Neural progenitor cell (in vitro differentiated cells): ENCODE measurements at places on chromosomes 7 and 10. TPM values are rescaled to one million over a fixed set of nuclear protein-coding genes. Genes with fewer than 3 reads are reported as not detected.
A peak's percentile ranks its signal among the peaks of the same experiment; 100 is the strongest.

Gene HOXA10
- total RNA-seq = not detected in 2 replicates

Gene HABP2
- total RNA-seq = not detected in 2 replicates

Gene BET1
- 43.8 and 60.7 TPM in 2 replicates for total RNA-seq

Gene PTPRN2
- 3.0 and 4.9 TPM in 2 replicates for total RNA-seq

Gene AKR1B1
- total RNA-seq = 105 and 153 TPM in 2 replicates

GRCh38 chr7:157097569-157097968 is 41.2 kb upstream of the UBE3C start:
- no peak overlapping the region for H3K4me3 ChIP-seq
- no peaks in the 10 kb centered on the region for H3K36me3 ChIP-seq
- H3K4me1 ChIP-seq = peaks cover 3% of the 10 kb centered on the region
- H3K27ac ChIP-seq = no peak overlapping the region

- no peak for DNase-seq
- H3K27me3 ChIP-seq = peaks cover 55% of the 10 kb centered on the region
- H3K36me3 ChIP-seq = no peaks in the 10 kb centered on the region
- H3K4me1 ChIP-seq = peaks cover 10% of the 10 kb centered on the region
Observed at GRCh38 chr10:28305553-28305952, 2.7 kb upstream of the MPP7 start.

DNA sequence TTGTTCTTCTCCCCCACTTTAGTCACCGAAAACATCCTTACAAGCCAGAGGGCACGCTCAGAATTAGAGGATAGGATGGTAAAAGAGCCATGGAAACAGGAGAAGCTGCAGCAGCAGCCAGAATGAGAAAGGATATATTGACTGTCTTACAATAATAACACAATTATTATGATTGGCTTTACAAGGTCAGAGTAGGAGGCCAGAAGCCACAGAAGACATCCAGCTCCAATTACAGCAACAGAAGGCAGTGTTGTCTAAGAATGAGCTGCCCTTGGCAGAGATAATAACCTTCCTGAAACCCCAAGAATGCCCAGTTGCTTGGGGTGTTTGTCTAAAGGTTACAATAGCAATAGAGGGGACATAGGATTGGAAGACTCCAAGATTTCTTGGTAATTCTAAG is 168.8 kb downstream of the C1GALT1 start:
- H3K36me3 ChIP-seq = no peaks in the 10 kb centered on the region
- H3K4me3 ChIP-seq = no peak overlapping the region
- no peak overlapping the region for H3K27ac ChIP-seq
- no peaks in the 10 kb centered on the region for H3K27me3 ChIP-seq

- H3K4me1 ChIP-seq = peaks cover 6% of the 10 kb centered on the region
- H3K36me3 ChIP-seq = no peaks in the 10 kb centered on the region
- no peak for DNase-seq
- no peak overlapping the region for H3K27ac ChIP-seq
- H3K4me3 ChIP-seq = no peak overlapping the region
Observed at GRCh38 chr7:80244206-80244916, 109.7 kb downstream of the GNAI1 start.

DNA sequence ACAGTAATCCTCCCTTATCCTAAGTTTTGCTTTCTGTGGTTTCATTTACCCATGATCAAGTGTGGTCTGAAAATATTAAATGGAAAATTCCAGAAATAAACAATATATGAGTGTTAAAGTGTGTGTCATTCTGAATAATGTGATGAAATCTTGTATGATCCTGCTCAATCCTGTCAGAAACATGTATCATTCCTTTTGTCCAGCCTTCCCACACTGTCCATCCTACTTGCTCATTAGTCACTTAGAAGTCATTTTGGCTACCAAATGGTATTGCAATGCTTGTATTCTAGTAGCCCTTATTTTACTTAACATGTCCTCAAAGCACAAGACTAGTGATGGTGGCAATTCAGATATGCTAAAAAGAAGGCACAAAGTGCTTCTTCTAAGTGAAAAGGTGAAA is 1211.2 kb upstream of the SORCS1 start:
- H3K27me3 ChIP-seq = no peaks in the 10 kb centered on the region
- H3K4me1 ChIP-seq = no peaks in the 10 kb centered on the region
- no peak overlapping the region for H3K27ac ChIP-seq
- no peak overlapping the region for H3K4me3 ChIP-seq

DNA sequence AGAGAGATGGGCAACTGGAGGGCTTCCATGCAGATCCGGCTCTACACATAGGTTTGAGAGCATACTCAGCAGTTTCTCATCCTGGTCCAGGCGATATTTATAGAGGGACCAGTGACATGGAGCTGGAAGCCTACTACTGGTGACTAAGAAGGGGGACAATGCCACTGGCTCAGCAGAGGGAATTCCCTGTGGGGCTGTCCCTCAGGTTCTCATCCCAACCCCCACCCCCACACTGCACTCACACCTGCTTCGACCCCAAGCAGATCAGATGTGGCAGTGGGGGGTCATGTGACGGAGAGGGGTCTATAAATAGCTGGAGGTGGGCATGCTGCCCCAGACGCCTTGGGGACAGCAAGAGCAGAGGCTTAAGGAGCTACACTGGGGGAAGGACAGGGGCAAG is at the start of gene CLCN1:
Gene CLCN1 (plus strand): TSS at position 336 of the 400 bp plus-strand sequence. CDS start 102 bp downstream, outside the sequence.
- no peak for DNase-seq
- no peaks in the 10 kb centered on the region for H3K4me1 ChIP-seq
- no peaks in the 10 kb centered on the region for H3K36me3 ChIP-seq
- H3K4me3 ChIP-seq = no peak within 1 kb of the TSS
- H3K27ac ChIP-seq = no peak within 1 kb of the TSS

DNA sequence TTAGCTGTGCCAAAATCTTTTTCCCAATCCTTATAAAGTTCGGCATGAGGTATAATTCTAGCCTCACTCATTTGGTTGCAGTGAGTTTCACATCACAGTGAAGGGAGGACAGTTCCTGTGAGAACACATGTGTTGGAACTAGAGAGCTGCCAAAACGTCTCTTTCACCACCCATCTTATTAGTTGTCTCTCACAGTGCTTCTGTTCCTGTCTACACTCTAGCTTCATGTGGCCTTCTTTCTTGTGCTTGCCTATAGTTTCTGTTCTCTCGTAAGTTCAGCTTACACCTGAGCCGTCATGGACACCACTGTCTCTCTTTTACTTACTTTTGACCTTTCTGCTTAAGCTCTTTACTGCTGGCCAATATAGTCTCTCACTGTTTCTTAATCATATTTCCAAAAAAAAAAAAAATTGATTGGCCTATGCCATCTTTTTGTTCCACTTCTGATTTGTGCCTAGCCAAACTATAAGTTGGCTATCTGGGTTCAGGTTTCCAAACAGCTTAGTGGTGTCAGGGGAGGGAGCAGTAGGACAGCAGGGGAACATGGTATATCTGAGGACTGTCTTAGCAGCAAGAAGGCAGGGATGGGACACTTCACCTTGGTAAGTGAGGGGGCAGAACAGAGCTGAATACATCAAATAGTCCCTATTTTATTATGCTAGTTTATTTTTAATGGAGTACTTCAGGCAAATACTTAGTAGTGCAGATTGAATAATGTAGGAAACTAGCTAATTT is 38.0 kb downstream of the ZNRF2 start:
- H3K27ac ChIP-seq = peak overlapping the region; percentile 69
- peaks cover 8% of the 10 kb centered on the region for H3K36me3 ChIP-seq
- no peak overlapping the region for H3K4me3 ChIP-seq
- peaks cover 30% of the 10 kb centered on the region for H3K4me1 ChIP-seq
- no peaks in the 10 kb centered on the region for H3K27me3 ChIP-seq
- DNase-seq = no peak

- no peaks in the 10 kb centered on the region for H3K27me3 ChIP-seq
- peaks cover 15% of the 10 kb centered on the region for H3K36me3 ChIP-seq
- peak overlapping the region; percentile 80 for H3K4me3 ChIP-seq
- peak overlapping the region; percentile 67 for H3K27ac ChIP-seq
- peaks cover 17% of the 10 kb centered on the region for H3K4me1 ChIP-seq
Observed at GRCh38 chr10:5888843-5889623, 660 bp downstream of the ANKRD16 start.

DNA sequence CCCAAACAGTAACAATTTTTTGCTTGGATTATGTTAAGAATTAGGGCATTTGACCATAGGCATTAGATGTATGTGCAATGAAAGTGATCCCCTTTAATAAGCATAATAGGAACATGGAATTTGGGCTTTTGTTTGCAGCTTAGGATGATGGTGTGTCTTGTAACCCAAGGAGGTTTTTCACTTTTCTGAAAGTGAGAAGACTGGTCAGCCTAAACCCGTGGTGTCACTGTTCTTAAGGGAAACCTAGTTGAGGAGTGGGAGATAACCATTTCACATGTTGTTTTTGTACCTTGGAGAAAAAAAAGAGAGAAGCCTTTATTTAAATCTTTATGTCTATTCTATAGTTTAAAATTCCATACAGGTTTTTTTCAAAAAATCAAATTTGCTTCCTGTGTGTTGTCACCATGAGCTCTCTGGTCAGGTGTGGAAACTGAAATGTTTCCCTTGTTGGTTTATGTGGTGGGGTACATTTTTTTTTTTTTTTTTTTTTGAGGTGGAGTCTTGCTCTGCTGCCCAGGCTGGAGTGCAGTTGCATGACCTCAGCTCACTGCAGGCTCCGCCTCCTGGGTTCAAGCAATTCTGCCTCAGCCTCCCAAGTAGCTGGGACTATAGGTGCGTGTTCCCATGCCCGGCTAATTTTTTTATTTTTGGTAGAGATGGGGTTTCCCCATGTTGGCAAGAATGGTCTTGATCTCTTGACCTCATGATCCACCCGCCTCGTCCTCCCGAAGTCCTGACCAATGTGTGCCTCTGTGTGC is 7.7 kb downstream of the CCM2 start:
- H3K4me3 ChIP-seq = no peak overlapping the region
- no peaks in the 10 kb centered on the region for H3K36me3 ChIP-seq
- DNase-seq = no peak
- no peak overlapping the region for H3K27ac ChIP-seq
- H3K4me1 ChIP-seq = no peaks in the 10 kb centered on the region

GRCh38 chr7:99011341-99011705 is 132.6 kb downstream of the SMURF1 start:
- no peaks in the 10 kb centered on the region for H3K27me3 ChIP-seq
- H3K4me3 ChIP-seq = no peak overlapping the region
- no peaks in the 10 kb centered on the region for H3K4me1 ChIP-seq
- DNase-seq = no peak
- H3K27ac ChIP-seq = no peak overlapping the region

DNA sequence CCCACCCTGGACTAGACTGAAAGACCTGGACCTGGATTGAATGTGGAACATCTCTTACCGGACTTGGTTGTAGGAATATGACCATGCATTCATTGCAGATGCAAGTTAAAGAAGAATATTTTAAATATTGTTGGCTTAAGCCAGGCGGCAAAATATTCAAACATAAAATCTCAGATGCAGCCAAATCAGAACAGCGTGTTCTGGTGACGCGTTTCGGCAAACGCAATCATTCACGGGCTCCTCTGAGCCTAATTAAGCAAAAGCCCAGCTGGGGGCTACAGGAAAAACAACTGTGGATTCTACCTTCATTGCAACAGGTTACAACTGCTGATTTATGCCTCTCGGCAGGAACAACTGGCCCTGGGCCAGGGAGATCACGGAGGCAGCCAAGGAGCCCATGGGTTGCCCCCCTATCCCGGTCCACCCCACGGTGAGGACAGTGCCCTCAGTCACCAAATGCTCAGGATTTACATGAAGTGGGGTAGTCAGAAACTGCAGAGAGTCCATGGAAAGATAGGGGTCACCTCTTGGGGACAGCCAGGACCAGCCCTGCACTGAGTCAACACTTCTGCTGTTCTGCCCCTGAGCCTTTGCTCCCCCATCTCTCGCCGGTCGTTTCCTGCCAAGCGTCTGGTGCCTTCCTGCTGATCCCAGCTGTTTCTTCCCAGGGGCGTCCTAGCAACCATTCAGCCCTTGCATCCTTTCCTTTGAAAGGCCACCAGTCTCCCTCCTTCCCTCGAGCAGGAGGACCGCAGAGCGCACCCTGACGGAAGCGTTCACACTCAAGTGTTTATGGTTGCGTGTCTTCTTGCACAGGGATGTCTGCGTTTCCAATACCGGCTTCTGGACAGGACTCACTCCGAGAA is 64.4 kb upstream of the SFMBT2 start:
- peaks cover 12% of the 10 kb centered on the region for H3K4me1 ChIP-seq
- no peak overlapping the region for H3K27ac ChIP-seq
- no peaks in the 10 kb centered on the region for H3K27me3 ChIP-seq
- peak overlapping the region; percentile 13 for H3K4me3 ChIP-seq
- peak; percentile 60 for DNase-seq

GRCh38 chr7:11767148-11767547 is 64.8 kb downstream of the THSD7A start:
- H3K4me3 ChIP-seq = no peak overlapping the region
- H3K36me3 ChIP-seq = no peaks in the 10 kb centered on the region
- no peak for DNase-seq
- H3K27ac ChIP-seq = no peak overlapping the region

DNA sequence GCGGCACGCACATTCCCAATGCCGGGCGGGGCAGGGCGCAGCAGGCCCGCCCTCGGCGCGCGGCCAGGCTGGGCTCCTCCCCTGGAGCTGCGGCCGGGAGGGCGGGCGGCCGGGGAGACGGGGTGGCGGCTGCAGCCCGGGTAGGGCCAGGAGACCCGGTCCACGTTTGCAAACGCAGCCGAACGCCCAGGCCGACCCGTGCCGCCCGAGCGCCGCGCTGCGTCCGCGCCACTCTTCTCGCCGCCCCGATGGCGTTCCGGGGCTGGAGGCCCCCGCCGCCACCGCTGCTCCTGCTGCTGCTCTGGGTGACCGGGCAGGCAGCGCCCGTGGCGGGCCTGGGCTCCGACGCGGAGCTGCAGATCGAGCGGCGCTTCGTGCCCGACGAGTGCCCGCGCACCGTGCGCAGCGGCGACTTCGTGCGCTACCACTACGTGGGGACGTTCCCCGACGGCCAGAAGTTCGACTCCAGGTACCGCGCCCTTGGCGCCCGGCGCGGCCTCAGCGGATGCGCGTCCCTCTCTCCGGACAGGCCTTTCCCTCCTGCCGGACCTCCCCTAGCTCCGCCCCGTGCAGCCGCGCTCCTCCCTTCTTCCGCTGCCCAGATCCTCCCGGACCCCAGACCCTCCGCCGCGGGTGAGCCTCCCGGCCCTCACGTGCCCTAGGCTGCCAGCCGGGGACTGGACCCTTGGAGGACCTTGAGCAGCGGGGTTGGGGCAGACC is at the start of gene FKBP9:
Gene FKBP9 (plus strand): TSS at position 115 of the 720 bp plus-strand sequence. CDS start 134 bp downstream, at position 249.
- peaks cover 5% of the 10 kb centered on the region for H3K4me1 ChIP-seq
- H3K27me3 ChIP-seq = peaks cover 24% of the 10 kb centered on the region
- no peaks in the 10 kb centered on the region for H3K36me3 ChIP-seq
- DNase-seq = peak; percentile 86

- peak; percentile 79 for DNase-seq
- H3K27ac ChIP-seq = no peak overlapping the region
- H3K27me3 ChIP-seq = peaks cover 53% of the 10 kb centered on the region
- H3K4me1 ChIP-seq = no peaks in the 10 kb centered on the region
Observed at GRCh38 chr10:43078986-43079273, 2.1 kb downstream of the RET start.
